Cerebellar nuclear complex (tissue), 1 donor: ENCODE measurements at places on chromosomes 4 and X.
A peak's percentile ranks its signal among the peaks of the same experiment; 100 is the strongest.

GRCh38 chr4:54912155-54912554 lies 213.2 kb downstream of the KDR start:
- DNase-seq, result no peak

DNA sequence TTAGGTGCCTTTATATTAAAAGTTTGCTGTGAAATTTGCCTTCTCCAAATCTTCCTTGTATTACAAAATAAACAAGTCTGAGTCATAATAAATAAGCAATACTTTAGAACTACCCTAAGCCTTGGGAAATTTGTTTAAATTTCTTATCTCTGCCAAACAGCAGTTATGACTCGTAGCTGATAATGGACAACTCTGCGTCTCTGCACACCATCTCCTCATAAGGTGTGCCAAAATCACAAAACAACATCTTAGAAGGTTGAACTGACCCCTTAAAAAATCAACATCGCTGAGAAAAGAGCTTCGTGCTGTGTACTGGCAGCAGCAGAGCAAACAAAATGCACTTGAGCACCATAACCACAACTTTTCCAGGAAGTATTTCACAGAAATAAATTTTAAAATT lies 22.0 kb downstream of the OR13H1 start:
- no peak for DNase-seq

GRCh38 chrX:45622538-45622937 lies 421.9 kb upstream of the DIPK2B start:
- no peak for DNase-seq

GRCh38 chrX:29528281-29528680 lies 687.1 kb upstream of the MAGEB2 start:
- no peak for DNase-seq

DNA sequence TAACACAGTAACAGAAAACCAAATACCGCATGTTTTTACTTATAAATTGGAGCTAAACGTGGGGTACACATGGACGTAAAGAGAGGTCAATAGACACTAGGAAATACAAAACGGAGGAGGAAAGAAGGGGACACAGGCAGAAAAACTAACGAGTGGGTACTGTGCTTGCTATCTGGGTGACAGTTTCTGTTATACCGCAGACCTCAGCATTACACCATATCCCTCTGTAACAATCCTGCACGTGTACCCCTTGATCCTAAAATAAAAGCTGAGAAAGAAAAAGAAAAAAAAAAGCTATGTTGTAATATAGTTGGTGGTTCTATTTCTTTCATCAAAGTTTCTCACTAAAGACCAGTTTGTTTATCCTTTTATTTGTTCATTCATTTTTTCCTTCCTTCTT lies 47.9 kb upstream of the UNC5C start:
- DNase-seq, result no peak

- no peak for DNase-seq
These were observed 115.0 kb downstream of the TRIML1 start for GRCh38 chr4:188254211-188254610.

DNA sequence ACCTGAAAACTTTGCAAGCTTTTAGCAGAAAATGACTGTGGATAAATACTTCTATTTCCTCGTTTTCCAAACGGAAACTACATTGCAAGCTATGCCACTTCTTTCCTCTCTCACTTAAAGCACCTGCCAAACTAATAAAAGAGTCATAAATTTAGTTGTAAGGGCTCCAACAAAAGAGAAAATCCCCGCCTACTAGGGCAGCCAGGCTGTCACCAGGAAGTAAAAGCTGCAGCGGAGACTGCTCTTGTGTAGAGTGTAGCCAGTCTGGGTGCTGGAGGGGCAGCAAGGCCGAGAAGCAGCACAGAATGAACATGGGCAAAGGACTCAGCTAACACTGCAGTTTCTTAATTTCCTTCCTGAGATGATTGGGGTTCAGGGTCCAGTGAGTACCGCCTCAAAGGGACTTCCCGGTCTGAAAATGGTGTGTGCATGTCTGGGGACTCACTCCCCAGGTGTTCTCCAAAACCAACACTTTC lies 89.3 kb upstream of the MAML3 start:
- DNase-seq, result no peak

GRCh38 chr4:23290656-23291055 lies 597.9 kb downstream of the GBA3 start:
- no peak for DNase-seq

DNA sequence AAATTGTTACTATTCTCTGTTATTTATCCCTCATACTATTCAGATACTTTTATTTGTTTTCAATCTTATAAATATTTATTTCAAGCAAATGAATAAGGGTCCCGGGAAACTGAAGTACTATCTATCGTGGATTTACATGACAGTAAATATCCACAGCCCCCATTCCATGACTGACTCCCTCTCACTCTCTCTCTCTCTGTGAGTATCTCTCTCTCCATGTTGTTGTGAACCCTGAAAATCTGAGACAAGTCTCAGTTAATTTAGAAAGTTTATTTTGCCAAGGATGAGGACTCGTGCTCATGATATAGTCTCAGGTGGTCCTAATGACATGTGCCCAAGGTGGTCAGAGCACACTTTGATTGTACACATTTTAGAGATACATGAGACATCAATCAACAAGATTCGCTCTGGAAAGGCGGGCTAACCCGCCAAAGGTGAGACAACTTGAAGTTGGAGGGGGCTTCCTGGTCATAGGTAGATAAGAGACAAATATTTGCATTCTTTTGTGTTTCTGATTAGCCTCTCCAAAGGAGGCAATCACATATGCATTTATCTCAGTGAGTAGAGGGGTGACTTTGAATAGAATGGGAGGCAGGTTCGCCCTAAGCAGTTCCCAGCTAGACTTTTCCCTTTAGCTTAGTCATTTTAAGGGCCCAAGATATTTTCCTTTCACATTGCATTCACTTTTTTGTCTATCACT lies 986.4 kb downstream of the NLGN4X start:
- DNase-seq, result no peak

GRCh38 chr4:159944477-159944876 lies 841.6 kb downstream of the RAPGEF2 start:
- DNase-seq, result no peak

DNA sequence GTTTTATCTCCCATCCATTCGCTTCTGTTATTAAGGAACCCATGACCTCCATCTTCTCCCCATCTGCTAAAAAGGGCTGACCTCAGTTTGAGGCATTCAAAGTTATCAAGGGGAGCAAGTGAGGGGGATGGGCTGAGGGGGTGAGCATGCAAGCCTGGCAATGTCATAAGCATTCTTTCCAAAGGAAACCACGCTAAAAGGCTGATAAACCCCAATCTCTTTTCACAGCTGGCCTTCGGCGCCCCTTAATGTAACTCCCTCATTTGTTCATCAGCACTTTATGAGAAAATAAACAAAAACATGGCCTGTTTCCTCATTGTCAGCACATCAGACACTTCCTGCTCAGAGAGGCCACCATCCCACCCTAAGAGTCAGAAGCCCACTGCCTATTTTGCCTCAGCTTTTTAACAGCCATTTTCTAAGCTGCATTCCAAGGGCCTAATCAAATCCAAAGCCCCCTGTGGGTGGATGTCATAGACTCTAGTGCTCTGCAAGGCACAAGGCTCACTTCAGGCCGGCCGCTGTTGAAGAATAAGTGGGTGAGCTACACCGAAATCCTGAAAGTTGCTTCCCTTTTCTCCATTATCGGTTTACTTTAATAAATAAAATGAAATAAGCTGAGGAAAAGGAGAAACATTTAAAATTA lies 92.0 kb upstream of the SRD5A3 start:
- DNase-seq, result no peak

- DNase-seq, result peak; percentile 3
These were observed 64.1 kb downstream of the RLIM start for GRCh38 chrX:74550295-74550802.

- DNase-seq, result no peak
These were observed 17.2 kb downstream of the GPR174 start for GRCh38 chrX:79161655-79162054.
